Stimulated activated CD8-positive, alpha-beta memory T cell treated with anti-CD3 and anti-CD28 coated beads, Interleukin-15, amount 100 ng/mL, for 48 hours (primary cell): ENCODE measurements at places on chromosomes 5 and 9.
A peak's percentile ranks its signal among the peaks of the same experiment; 100 is the strongest.

- no peak for DNase-seq
Measured at GRCh38 chr5:10624679-10625078, 60.8 kb downstream of the ANKRD33B start.

GRCh38 chr5:137545956-137546355 lies 46.8 kb upstream of the SPOCK1 start:
- DNase-seq: no peak

DNA sequence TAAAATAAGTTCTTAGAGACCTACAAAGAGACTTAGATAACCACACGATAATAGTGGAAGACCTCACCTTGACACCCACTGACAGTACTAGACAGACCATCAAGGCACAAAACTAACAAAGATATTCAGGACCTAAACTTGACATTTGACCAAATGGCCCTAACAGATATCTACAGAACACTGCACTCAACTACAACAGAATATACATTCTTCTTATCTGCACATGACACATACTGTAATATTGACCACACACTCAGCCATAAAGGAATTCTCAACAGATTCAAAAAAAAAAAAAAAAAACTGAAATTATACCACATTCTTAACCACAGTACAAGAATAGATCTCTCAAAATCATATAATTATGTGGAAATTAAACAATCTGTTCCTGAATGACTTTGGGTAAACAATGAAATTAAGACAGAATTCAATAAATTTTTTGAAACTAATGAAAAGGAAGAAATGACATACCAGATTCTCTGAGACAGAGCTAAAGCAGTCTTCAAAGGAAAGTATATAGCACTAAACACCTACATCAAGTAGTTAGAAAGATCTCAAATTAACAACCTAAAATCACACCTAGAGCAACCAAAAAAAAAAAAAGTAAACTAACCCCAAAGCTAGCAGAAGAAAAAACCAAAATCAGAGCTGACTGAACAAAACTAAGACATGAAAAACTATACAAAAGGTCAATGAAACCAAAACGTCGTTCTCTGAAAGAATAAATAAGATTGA lies 362.3 kb upstream of the POU5F2 start:
- no peak for DNase-seq

DNA sequence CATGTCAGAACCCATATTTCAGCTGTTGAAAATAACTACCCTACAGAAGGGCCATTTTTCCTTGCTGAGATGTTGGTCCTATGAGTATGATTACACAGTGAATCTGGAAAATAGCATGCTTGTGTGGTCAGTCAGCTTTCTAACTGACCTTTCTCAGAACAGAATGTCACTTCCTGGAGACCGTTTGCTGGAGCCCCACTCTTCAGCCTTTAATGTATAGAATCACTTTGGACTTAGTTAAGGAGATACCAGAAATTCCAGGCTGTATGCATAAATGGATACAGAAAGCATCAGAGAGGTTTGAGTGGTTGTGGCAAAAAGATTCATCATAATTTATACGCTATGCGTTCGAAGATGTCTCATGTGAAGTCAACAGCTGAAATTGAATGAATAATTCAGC lies 488.1 kb downstream of the EBF1 start:
- DNase-seq: no peak

DNA sequence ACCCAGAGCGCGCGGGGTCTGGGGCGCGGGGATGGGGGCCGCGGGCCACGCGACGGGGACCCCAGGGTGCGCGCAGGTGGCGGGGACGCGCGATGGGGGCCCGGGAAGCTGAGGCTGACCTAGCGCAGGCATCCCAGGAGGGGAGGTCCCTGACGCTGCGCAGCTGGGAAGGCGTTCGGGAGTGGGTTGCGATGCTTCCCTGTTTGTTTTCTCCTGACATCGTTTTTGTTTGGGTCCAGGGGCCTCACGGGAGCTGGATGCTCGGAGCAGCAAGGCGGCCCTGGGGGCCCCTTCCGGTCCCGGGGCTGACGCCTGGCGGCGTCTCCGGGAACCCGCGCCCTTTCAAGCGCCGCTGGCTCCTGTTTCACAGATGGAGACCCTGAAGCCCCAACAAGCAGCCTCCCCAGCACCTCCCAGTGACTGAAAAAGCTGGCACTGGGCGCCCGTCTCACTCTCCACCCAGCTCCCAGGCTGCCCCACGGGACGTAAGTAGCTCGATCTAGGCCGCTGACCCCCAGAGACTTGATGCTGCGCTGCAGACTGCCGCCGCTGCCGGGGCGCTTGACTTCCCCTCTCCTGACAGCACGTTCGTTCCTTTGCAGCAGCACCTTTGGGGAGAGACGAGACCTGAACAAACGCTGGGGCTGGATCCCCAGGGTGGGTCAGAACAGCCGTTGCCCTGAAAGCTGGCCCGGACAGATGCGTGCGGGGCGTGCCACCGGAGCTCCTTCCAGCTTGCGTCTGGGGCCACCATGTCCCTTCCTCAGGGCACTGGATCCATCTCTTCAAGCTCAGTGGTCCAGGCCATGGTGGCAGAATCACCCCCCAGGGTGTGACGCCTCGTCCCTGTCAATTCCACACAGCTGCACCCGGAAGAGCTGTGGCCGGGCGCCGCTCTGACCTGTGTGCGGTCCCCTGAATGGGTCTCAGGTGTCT lies 593 bp downstream of the BRD3OS start:
- peak; percentile 36 for DNase-seq

GRCh38 chr5:150073086-150073625 lies 13.2 kb downstream of the CSF1R start:
- DNase-seq: no peak

GRCh38 chr9:33765411-33765810 lies 29.9 kb upstream of the PRSS3 start:
- DNase-seq: no peak

GRCh38 chr5:83564069-83564749 lies 92.7 kb downstream of the VCAN start:
- no peak for DNase-seq

- no peak for DNase-seq
Measured at GRCh38 chr9:70076678-70077077, 33.0 kb downstream of the MAMDC2 start.

DNA sequence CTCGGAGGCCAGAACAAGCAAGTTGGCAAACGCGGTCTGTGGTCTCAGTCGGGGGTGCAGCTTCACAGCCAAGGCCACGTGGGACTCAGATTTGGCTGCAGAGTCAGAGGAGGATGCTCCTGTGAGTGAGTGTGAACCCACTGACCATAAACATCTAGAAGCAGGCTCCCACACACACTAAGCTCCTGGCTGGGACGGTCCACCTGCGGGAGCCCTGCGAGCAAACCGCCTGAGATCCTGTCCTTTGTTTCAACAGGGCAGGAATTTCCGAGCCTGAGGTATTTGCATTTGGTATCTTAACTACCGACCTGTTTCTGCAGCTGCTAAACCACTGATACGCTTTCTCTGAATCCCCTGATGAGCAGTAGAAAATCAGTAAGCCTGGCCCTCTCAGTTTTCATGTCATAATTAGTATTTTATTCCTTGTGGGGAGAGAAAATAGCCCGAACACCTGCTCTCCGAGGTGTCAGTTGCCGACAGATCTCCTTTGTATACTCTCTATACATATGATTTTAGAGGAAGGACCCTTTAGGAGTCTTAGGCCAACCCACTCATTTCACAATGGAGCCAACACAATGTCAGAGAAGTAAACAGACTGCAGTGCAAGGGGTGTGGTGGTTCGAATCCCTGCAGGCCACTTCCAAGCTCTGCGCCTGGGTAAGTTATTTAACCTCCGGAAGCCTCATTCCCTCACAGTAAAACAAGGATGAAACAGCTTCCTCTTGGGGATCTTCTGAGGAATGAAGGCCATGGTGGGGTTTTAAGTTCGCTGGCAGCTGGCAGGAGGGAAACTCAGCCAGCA lies 40.9 kb upstream of the PWWP2A start:
- DNase-seq: no peak

DNA sequence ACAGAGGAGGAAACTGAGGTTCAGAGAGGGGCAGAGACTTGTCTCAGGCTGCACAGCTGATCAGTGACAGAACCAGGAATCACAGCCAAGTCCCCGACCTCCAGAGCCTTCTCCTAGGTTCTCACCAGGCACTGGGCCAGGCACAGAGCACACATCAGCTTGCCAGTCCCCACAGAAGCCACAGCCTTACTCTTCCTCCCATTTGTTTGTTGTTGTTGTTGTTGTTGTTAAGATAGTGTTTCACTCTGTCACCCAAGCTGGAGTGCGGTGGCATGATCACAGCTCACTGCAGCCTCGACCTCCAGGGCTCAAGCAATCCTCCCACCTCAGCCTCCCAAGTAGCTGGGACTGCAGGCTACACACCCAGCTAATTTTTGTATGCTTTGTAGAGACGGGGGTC lies 41.4 kb downstream of the NAIF1 start:
- DNase-seq: no peak

DNA sequence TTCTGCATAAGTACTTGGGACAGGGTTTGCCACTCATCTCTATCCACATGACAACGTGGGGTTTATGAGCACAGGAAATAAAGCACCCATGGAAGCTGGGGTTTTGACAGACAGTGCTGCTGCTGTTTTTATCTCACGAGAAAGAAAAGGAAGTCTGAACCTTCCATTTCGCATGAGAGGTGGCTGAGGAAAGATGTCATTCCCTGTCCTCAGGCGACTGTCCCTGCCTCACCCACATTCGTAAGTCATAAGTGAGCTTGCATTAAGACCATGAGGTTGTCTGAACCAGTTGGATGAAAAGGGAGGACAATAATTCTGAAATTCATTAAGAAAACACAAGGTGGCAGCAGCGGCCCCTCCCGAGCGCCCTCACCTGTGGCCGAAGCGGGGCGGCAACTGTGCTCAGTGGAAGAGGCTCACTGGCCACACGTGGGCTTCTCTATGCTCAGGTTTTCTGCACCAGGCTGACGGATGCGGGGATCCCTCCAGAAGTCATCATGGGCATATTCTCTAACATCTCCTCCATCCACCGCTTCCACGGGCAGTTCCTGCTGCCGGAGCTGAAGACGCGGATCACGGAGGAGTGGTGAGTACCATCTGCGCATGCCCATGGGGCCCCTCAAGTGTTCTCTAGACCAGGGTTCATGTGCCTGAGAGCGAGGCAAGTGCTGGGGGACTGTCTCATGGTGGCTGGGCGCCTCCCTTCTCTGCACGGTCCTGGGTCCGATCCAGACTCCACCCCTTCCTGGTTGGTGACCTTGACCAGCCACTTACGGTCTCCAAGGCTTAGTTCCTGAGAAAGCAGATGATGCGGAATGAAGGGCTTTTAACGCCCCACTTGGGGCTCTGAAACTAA lies 54.7 kb upstream of the SUSD3 start:
- peak; percentile 38 for DNase-seq

DNA sequence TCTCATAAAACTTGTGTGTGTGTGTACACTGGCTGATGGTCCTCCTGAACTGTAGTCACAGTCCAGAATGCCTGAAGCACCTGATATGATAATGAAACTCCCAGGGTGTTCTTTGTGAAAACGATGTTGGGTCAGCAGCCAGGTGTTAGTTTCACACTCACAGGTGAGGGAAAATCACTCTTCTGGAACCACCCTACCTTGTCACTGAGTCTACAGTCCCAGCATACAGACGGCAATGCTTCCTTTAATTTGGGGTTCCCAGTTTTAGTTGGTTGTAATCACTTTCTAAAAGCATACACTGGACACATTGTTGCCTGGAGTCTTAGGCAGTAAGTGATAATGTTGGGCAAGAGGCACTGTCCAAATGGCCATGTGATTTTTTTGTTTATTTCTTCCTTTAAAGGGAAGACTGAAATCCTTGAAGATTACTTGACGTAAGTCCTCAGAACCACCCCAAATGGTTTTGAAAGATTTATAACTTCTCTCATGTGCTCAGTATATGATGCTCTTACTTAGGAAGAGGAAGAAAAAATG lies 18.2 kb upstream of the MGAT1 start:
- no peak for DNase-seq

GRCh38 chr9:112041536-112042243 lies 133.4 kb downstream of the SUSD1 start:
- peak; percentile 30 for DNase-seq

GRCh38 chr5:82417776-82418607 lies 139.8 kb upstream of the RPS23 start:
- no peak for DNase-seq

DNA sequence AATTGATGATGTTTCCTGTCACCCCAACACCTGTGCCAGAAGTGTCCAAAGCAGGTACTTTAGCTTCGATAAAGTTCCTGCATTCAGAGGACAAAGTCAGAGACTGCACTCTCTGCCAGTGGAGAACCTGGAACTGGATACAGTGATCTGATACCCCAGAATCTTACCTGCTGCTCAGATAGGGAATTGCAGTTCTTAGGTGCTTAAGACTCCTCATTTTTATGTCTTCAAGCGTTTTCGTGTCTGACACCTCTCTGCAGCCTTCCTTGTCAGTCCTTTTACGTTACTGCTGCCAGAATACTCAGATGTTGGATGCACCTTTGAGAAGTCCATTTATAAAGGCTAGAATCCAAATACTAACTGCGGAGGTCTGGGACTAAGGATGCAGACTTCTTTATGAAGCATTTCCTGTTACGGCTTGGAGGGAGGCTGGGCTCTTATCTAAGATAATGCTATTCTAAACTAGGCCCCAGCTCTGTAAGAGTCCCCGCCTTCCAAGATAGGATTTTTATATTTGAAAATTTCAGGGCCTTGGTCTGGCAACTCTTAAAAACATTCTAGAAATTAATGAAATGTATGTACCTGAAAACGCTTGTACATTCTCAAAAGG lies 1.9 kb downstream of the ISOC1 start:
- DNase-seq: no peak

DNA sequence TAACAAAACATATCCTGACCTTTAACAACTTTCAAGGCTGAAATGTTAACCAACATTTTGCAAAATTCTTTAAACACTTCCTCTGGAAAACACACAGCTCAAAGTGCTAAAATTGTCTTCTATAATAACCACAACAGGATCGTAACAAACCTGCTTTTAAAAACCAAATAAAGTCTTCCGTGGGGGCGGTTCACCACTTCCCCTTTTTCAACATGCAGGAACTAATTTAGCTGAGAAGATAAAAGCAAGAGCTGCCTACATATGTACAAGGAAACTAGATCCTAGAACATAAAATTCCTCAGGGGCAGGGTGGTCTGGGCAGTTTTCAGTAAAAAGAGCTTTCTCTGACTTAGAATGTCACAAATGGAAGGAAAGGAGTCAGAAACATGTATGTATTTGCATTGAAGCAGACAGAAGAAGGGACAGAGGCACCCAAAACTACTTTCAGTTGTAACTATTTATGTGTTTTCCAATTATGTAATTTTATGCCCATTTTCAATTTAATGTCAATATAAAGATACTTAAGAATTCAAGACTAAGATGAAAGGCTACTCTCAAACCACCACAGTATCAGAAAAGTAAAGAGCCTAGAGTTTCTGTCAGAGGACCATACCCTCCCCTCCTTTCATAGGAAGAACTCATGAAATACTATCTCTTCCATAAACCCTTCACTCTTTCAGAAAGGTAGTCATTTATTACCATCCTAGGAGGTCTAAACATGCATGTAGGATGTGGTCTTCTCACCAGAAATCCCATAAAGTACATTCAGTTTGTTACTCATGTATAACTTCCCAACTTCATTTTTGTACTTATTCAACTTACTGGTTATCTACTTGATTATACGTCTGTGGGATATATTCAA lies 185.9 kb upstream of the RASA1 start:
- DNase-seq: peak; percentile 19

- no peak for DNase-seq
Measured at GRCh38 chr5:56479696-56480077, 246.6 kb upstream of the ANKRD55 start.
